Activated T-cell treated with anti-CD3 and anti-CD28 coated beads, Interleukin-2, amount 50 U/mL, for 48 hours (primary cell): ENCODE measurements at places on chromosomes 12 and 14.

GRCh38 chr14:55910601-55911243 is 207.5 kb upstream of the PELI2 start:
- DNase-seq = no peak

GRCh38 chr14:81178063-81178462 is 42.7 kb downstream of the GTF2A1 start:
- no peak for DNase-seq

DNA sequence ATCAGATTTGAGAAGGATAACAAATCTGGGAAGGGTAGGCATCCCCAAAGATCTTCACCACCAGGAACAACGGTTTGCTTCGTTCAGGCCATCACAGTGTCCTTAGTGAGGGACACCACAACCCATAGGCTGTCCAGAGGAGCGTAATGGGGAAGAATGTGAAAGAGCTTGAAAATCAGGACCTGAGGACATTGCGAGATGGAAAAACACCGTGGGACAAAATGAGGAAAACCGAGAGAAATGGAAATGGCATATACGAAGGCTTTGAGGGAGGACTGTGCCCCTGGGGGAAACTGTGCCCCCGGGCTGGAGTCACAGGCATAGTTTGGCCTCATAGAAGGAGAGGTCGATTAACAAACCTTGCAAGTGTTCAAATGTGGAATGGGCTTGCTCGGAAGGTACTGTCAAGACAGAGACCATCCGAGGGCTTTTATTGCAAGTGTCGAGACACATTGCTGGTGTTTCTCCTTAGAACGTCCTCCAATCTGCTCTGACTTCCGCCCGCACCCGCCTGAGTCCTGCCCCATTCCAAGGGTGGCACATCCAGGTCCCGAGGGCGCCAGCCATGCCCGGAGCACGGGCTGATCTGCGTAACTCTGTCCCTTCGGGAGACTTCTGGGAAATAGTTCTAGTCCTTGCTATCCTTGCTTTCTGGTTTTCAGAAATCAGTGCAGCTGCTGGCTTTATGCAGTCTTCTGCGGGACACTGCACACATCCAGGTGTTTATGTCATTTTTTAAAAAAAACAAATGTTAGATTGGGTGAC is 885 bp upstream of the PALS1 start:
- DNase-seq = peak; percentile 49

DNA sequence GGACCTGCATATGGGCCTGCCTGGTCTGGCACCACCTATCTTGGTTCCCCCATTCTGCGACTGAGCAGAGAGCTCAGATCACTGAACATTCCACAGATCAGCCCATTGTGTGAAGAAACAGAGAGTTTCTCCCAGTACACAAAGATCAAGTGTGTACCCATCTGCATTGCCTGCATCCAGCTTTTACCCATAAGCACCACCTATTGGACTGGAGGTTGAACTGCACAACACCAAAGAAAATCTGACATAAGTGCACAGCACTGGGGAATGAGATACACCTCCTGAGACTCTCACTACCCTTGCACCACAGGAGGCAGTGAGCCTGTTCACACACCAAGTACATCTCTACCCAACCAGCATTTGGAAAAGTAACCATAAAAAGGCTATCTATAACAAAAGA is 362.6 kb upstream of the CLEC14A start:
- DNase-seq = no peak

GRCh38 chr14:75406856-75407255 is 21.0 kb upstream of the JDP2 start:
- DNase-seq = no peak

GRCh38 chr14:94342334-94342934 is 19.3 kb upstream of the SERPINA6 start:
- DNase-seq = peak; percentile 35

- no peak for DNase-seq
These were observed 230.5 kb downstream of the ATP23 start for GRCh38 chr12:58171914-58172313.

GRCh38 chr12:41089438-41089837 is 98.7 kb upstream of the PDZRN4 start:
- no peak for DNase-seq

GRCh38 chr12:6961695-6962284 is 8.7 kb downstream of the PHB2 start:
- DNase-seq = peak; percentile 81

DNA sequence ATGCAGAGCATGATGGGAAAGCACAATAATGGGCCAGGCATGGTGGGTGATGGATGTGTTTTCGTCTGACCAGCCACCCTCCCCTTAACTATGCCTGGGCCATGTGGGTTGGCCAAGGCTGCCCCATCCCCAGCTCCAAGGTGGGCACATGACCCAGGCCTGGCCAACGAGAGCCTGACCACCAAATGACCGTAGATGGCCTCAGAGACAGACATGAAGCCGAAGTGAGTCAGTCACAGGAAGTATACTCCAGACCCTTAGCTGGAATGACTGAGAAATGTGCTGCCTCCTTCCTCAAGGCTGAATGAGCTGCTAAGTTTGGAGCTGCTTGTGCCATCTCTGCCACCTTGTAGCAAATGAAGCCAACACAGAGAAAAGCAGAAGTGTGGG is 233.6 kb downstream of the BCL11B start:
- DNase-seq = no peak

GRCh38 chr12:115507560-115507889 is 770.0 kb downstream of the MED13L start:
- no peak for DNase-seq

DNA sequence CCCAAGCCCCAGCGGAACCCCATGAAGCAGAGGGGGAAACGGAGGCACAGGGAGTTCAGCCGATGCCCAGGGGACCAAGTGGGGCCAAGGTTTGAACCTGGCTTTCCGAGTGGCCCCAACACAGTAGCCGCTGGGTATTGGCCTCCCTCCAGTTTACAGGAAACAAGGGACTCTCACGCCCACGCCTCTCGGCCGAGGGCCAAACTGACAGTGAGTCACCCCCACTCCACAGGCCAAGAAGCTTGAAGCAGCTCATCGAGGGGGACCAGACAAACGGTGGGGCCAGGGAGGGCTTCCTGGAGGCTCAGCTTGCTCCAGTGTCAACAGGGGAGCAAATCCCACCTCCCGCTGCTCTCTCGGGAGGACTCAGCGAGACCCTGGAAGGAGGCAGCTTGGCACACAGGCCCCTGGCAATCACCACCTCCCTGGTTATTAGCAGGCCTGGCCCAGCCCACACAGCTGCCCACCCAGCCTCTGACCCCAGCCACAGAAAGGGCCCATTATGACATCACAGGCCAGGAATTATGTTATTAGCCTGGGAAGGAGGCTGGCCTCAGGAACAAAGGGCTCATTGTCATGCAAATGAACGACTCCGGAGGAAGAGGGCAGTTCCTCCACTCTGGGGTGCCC is 54.6 kb downstream of the NCOR2 start:
- DNase-seq = no peak

DNA sequence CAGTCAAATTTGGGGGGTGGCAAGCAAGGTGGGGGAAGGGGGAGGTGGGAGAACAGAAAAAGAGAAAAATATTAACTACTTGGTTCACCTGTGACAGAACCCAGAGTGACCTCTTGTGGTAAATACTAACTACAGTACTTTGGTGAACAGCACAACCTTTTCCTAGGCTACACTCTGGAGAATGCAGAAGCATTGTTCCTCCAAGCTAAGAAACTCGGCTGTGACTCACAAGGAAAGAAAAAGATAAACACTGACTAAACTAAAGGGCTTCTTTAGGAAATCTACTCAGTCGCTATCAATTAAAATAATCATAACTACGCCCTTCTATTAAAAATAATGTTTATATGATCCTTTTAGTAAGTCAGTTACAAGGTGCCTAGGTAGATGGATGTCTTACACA is 5.4 kb downstream of the KCNH5 start:
- DNase-seq = no peak

GRCh38 chr12:19322376-19322775 is 116.9 kb upstream of the AEBP2 start:
- no peak for DNase-seq

- no peak for DNase-seq
These were observed 45.6 kb downstream of the AACS start for GRCh38 chr12:125110641-125111360.

DNA sequence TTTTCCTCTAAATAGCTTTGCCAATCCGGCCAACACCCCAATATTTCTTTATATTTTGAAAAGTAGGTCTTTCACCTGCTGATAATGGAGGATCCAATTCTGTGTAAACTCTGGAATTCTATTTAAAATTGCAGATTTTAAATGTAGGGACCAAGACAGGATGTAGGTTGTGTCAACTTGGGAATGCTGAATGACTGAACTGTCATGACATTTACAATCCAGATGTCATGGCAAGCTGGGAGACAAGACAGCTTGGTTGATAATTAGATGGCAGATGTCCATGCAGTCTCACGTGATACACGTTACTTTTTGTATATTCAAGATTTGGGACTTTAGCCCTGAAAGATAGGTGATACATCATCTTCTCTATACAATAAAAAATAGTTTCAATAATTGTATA is 477.2 kb downstream of the DIO2 start:
- no peak for DNase-seq

DNA sequence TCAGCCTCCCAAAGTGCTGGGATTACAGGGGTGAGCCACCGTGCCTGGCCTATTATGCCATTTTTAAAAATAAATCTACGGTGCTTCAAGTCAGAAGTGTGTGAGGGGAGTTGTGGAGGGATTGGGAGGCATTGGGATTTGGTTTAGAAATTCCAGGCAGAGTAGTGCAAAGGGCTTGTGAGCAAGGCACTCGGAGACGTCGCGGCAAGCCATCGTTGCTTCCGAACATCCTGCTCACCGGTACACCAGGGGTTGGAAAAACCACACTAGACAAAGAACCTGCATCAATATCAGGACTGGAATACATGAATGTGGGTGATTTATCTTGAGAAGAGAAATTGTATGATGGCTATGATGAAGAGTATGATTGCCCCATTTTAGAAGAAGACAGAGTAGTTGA is 227.0 kb downstream of the ALG10 start:
- no peak for DNase-seq

DNA sequence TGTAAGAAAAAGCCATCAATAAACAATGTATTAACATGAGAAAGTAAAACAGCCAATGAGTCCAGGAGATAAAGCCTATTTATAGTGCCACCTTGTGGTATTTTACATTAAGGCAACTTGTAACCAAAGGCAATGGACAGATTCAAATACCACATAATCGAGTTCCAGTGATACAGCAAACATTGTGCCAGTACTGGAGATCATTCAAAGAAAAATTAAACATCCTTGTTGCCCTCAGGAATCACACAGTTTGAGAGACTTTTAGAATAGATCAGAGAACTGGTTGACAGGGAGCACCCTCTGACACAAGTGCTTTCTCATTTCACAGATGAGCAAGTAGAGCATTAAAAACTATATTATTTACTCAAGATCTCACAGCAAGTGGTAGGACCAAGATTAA is 98.1 kb downstream of the DDHD1 start:
- no peak for DNase-seq

DNA sequence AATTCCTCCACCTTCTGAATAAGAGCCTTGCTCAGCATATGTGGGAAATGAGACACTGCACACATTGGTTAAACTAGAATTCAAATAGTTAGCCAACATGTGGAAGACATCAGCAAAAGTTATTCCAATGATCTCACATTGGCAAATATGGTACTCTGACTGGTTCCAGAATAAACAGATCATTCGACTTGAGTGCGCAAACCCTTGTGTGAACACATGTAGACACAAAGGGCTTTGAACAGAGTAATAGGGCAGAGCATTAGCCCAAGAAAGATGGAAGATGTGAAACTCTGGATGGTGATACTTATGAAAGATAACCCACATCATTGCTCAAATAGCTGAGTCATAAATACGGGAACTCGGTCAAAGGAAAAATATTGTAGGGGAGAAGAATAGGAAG is 1133.4 kb upstream of the SEL1L start:
- no peak for DNase-seq

DNA sequence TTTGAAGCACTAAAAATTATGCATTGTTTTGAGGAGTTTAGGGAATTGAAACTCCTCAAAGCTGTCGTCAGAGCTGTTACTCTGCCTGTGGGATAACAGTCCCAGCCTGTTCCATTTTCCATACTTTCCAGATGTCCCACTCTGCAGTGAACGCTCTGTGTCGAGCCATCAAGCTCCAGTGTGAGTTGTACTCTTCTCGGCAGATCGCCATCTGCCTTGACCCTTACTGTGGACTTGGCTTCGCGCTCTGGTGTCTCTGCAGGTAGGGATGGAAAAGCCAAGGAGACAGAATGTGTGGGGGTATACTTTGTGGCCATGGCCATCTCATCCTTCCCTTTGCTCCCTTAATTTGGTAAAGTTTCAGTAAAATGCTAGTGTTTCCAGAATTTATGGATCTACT is 35.5 kb upstream of the ATF1 start:
- no peak for DNase-seq

- DNase-seq = no peak
These were observed 185.8 kb upstream of the NUDT4 start for GRCh38 chr12:93191956-93192355.

GRCh38 chr12:125549836-125550235 is 484.6 kb downstream of the AACS start:
- DNase-seq = peak; percentile 20

- DNase-seq = no peak
These were observed 998.8 kb upstream of the TMEM132C start for GRCh38 chr12:127268213-127268612.

DNA sequence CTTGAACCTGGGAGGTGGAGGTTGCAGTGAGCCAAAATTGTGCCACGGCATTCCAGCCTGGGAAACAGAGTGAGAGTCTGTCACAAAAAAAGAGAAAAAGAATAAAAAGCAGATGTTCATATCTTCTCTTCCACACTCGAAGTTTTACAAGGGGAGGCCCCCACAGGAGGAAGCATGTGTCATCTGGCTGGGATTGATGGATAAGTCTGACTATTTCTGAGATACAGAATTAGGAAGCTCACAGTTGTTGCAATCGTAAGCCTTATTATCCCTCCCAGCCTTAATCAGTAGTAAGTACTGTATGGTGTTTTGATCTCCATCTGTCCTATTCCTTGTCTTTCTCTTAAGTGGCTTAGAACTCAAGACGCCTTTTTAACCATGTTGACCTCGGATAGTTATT is 31.9 kb upstream of the RASSF8 start:
- no peak for DNase-seq

DNA sequence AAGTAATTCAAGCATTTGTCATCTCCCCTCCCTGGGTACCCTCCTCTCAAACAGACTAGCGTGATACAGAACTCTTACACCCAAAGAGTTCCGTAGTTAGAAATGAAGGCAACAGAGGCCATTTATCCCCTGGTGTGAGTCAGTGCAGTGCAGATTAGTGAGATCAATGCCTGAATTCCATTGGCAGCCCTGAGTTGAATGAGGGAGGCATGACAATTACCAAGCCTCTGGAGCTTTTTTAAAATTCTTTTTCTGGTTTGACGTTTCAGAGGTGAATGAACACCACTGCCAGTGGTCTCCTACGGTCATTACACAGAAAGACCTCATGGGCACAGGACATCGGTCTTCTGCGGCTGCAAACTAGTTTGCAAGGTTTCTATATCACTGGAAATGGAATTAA is 94.4 kb downstream of the PRIMA1 start:
- no peak for DNase-seq

GRCh38 chr12:125143491-125143890 is 78.3 kb downstream of the AACS start:
- no peak for DNase-seq

- no peak for DNase-seq
These were observed 119.1 kb upstream of the EGLN3 start for GRCh38 chr14:34069854-34070582.

- DNase-seq = no peak
These were observed 292.2 kb upstream of the ATXN7L3B start for GRCh38 chr12:74245458-74245857.
